Effector CD4-positive, alpha-beta T cell (primary cell): ENCODE measurements at places on chromosomes 6 and 20.

DNA sequence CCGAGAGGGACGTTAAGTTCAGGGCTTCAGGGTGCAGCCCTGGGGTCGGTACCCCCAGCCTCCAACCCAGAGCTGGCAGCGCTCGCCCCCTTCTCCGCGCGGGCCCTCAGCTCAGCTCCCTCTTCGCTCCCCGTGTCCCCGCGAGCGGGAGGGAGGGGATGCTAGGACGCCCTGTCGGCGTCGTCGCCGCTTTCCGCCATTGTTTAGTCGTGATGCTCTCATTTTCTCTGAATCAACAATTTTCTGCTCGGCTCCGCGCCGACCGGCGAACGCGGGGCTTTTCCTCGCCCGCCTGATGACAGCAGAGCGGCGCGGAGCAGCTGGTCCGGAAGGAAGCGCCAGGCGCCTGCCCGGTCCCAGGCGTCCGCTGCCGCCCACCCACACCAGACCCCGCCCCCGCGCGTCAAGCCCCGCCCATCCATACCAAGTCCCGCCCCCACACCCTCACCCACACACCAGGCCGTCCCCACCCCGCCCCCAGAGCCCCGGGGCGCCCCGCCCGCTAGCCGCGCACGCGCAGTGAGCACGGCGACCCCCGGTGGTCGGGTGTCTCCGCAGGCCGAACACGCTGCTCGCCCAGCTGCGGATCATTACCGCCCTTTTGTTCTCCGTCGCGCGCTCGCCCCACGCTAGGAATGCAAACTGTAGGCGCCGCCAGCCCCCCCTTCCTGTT, 50.1 kb upstream of the SLC32A1 start:
- DNase-seq = peak; percentile 15

GRCh38 chr6:7785243-7786035, 59.5 kb downstream of the BMP6 start:
- DNase-seq = no peak

DNA sequence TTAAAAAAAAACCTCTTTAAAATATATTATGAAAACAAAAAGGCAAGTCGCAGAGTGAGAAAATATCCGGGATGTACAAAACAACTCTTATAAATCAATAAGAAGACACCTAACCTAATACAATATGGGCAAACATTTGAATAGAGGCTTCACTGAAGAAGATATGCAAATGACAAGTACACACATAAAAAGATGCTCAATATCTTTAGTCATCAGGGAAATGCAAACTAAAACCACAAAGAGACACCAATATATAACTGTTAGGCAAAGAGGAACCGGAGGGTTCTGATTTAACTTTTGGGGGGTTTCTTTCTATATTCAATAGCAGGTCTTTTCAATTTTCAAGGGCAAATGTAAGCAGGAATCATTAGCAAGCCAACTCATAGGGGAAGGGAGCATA, 480.7 kb upstream of the SPTLC3 start:
- no peak for DNase-seq

DNA sequence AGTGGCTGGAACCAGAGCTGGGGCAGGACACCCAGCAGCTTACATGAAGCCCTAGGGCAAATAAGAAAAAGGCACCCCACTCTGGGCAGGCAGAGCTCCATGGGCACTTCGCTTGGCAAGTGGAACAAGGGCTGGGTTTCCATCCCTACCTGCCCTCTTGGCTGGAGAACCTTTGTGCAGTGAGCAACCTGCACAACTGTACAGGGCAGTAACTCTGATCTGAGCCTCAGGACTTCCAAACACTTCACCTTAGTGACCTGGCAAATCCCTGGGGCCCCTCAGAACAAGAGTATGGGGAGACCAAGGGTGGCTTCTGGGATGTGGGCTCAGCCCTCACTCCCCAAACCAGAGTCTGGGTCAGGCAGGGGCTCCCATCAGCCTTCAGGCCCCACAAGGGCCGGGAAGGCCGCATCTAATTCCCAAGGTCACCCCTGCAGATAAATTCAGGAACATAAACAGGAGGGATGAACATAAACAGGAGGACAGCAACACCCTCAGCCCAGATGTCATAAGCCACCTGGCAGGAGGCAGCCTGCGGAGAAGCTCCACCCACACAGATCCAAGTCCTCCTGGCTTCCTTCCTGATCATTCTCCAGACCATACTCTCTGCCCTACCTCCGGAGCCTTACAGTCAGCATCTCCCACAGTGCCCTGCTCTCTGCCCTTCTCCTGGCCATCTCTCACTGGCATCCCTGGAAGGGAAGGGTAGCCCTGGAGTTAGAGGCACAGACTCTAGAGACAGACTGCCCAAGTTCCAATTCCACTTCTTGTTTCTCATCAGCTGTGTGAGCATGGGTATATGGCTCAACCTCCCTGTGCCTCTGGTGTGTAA, 37.5 kb downstream of the HNF4A start:
- DNase-seq = no peak

- DNase-seq = no peak
Measured at GRCh38 chr6:52285177-52286068, 881 bp upstream of the MCM3 start.

DNA sequence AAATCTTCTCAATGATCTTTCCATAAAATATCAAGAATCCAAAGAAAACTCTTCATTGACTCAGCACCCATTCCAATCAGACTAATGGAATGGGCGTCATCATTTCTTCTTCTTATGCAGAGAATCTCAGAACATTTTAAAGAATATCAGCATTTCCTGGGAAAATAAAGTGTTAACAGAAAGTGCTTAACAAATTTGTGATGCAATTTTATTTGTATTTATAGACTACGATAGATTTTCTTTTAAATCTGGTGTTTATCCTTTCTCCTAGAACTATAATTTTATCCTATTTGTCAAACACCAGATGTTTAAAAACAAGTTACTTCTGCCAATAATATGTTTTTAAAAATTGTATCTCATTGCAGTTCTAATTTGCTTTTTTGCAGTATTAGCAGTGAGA, 330.7 kb downstream of the COL12A1 start:
- no peak for DNase-seq

DNA sequence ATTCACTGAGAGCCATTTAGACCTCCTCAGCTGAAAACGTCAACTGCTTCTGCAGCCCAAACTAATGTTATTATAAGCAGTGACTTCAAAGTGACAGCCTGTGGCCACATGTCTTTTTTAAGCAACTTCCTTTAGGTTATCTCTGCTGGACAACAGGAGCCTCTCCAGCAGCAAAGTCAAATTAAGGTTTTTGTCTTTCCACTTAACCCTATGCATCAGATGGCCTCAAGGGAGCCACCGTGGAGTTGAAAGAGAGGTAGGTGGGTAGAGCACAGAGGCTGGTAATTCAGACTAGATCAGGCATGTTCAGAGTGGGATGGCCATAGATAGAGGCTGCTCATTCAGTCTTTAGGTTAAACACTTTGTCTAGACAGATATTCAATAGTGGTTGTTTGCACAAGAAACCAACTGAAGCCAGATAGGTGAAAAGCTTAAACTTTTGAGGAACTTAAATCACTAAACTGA, 300.6 kb upstream of the ECI2 start:
- DNase-seq = no peak

DNA sequence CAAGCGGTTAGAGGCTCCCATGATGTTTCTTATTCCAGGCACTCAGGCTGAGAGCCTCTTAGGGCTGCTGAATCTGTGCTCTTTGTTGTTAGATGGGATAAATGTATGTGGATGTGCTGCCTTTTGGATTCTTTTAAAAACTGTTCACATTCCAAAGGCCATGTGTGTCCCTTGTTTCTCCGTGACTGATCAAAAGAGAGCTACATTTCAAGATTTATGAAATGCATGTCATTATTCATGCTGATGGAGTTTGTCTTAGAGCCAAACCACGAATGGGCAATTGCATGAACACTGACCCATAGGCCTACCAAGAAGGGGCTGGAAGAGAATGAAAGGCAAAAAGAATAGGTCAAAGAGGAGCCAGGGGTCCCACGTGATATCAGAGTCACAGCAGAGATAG, 104.9 kb upstream of the TSHZ2 start:
- no peak for DNase-seq

DNA sequence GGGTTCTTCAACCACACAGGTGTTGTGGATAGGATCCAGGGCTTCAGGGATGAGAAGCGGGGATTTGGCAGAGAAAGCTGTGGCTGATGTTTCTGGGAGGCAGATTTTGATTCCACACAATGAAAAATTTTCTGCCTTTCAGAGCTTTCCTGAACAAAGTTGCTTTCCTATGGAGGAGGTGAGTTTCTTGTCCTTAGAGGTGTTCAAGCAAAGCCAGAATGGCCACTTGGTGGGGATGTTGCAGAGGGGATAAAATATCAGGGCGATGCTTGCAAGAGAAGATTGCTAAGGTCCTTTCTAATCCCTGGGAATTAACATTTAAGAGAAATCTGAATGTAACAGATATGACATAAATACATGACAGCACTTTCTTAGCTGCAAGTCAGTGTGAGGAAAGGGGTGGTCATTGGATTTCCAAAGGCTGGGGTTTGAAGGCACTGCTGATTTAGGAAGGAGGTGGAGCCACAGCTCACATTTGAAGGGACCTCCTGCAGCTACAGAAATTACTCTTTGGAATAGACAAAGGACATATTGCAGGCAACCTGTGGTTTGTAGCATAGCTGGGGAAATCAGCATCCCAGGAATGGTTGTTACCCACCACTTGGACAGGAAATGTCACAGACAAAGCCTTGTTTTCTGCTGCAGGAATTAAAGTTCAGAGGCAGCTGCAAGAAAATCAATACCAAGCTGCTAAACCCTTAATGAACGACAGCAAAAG, 271.1 kb upstream of the CHD6 start:
- DNase-seq = no peak

- no peak for DNase-seq
Measured at GRCh38 chr20:50269091-50270033, 78.7 kb downstream of the CEBPB start.

DNA sequence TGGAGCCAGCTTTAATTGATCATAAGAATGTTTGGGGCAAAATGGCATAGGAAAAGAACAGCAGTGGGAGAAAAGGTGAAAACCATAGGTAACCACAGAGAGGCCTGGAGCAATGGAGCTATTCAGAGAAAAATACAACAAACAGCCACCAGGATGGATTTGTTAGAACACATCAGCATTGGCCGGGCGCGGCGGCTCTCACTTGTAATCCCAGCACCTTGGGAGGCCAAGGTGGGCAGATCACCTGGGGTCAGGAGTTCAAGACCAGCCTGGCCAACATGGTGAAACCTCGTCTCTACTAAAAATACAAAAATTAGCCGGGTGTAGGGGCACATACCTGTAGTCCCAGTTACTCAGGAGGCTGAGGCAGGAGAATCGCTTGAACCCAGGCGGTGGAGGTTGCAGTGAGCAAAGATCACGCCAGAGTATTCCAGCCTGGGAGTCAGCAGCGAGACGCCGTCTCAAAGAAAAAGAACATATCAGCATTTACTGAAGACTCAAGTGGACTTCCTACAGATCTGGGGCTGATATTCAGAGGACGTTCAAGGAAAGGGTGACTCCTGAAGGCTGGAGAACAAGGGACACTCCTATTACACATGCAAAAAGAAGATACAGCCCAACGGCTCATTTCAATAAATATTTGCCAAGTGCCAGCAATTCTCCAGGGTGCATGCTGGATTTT, 20.2 kb downstream of the SNHG17 start:
- no peak for DNase-seq

DNA sequence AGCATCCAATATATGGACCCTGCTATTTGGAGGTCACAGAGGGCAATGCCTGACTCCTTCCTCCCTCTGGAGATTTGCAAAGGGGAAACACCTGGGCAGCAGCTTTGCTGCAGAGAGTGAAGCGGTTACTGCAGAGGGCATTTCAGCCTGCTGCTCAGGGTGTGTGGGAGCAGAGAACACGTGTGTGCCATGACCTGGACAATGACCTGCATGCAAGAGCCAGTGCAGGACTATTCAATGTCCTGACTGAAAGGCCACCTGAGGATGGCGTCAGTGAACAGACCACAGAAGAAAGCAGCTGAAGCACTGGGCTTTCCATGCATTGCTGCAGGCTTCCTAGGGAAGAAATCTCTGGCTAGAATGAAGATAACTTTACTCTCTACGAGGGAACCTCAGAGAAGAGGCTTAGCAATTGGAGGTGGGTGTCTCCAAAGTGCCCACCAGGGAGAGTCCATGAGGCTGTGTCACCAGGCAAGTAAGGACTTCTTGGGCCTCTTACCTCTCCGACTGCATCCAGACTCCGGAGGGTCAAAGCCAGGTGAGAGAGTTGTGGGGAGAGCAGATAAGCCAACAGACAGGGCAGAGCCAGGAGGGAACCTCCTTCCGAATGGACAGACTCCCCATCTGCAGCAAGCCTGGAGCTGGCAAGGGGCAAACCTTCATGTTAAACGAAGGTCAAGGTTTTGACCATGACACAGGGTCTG, 52.9 kb upstream of the PMEPA1 start:
- no peak for DNase-seq

DNA sequence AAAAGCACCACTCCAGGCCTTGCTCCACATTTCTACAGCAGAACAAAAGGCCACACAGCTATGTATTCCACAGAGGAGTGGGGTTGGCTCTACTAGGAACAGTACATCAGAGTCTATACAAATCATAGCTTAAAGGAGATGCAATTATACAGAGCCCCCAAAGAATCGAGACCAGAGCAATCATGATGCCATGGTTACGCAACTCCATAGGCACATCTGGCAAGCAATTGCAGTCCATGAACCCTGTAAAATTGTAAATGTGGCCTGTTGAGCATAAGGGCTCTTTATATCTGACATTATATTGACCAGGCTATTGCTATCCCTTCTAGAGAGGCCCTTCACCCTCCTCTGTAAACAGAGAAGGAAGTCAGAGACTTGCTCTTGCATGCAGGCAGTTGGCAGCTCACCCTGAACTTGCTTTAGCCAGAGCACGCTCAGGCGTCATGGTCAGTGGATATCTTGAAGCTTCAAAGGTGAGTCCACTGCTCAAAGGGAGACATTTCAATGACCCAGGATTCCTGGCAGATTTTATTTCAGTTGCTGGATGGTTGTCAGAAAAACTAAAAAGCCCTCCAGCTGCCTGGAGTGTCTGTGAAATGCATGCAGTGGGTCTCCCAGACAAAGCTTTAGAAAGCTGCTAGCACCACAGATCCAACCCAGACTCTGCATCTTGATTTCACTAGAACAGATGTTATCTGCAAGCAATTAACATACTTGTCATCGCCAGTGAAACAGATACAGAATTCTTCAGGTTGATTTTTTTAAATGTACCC, 357.2 kb downstream of the CENPW start:
- no peak for DNase-seq

DNA sequence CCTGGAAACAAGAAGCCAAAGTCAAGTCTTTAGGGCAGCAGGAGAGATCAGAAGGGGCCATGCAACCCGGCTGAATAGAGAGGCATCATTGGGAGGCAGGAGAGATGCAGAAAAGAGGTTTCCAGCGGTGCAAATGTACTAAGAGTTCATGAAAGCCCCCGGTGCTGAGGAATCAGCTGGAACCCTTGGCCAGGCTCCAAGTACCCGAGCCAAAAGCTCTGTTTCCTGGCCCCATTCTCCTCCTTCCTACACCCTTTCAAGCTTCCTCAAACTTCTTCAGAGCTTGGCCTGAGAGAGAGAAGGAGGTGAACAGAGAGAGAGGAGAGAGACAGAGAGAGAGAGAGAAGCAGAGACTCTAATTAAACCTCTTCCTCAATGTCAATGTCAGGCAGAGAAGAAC, 433.5 kb downstream of the PRKN start:
- no peak for DNase-seq

GRCh38 chr6:35050757-35051330, 90.3 kb downstream of the TCP11 start:
- no peak for DNase-seq

- DNase-seq = no peak
Measured at GRCh38 chr6:137520520-137520919, 26.3 kb upstream of the OLIG3 start.

- no peak for DNase-seq
Measured at GRCh38 chr6:87669051-87669450, 33.0 kb downstream of the AKIRIN2 start.

GRCh38 chr6:136401749-136402148, 112.1 kb upstream of the BCLAF1 start:
- no peak for DNase-seq

- no peak for DNase-seq
Measured at GRCh38 chr6:26205625-26206574, 118.7 kb downstream of the HFE start.
